Pancreas (tissue), 10 donors: ENCODE measurements at places on chromosomes 6 and 20. TPM values are rescaled to one million over a fixed set of nuclear protein-coding genes. Genes with fewer than 3 reads are reported as not detected.

GRCh38 chr6:51459958-51460357, 627.5 kb downstream of the PKHD1 start:
- no peaks in the 10 kb centered on the region for H3K36me3 ChIP-seq
- DNase-seq, result no peak
- H3K4me3 ChIP-seq, result no peak overlapping the region
- H3K27me3 ChIP-seq, result no peaks in the 10 kb centered on the region
- H3K4me1 ChIP-seq, result no peaks in the 10 kb centered on the region
- H3K27ac ChIP-seq, result no peak overlapping the region

GRCh38 chr20:60764771-60765170, 487.3 kb upstream of the CDH4 start:
- H3K4me3 ChIP-seq, result no peak overlapping the region
- no peak overlapping the region for H3K27ac ChIP-seq
- no peaks in the 10 kb centered on the region for H3K36me3 ChIP-seq
- no peaks in the 10 kb centered on the region for H3K4me1 ChIP-seq

DNA sequence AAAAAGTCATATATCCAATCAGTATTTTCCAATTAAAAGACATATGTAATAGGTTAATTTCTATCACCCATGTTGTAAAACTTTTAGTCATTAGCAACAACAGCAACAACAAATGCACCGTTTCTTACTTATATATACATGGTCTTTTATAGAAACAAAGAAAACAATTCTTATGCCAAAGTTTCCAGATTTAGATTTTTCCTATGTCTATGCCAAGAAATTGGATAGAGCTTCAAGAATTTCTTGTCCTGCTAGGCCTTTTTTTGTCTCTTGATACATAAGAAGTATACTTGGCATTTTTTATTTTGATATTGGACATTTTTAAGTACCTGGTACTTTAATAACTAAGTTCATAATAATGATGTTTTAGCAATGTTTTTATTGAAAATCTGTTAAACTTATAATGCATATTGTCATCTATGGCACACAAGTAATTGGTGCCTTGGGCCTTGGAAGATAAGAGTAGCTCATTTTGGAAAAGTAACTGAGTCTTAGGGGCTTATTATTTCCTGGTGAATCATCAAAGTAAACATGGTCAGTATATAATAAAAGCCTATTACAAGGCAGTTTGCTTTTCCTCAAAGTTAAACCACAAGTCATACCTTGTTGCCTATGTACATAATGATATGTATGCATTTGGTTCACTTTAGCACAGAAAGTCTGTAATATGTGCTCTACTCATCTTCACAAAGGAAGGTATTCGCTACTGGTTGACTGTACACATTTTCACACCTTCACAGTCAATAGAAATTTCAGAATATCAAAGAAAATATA, 10.1 kb upstream of the FRK start:
- H3K27me3 ChIP-seq, result no peaks in the 10 kb centered on the region
- no peak overlapping the region for H3K27ac ChIP-seq
- no peaks in the 10 kb centered on the region for H3K36me3 ChIP-seq
- H3K4me3 ChIP-seq, result no peak overlapping the region
- DNase-seq, result no peak
- no peaks in the 10 kb centered on the region for H3K4me1 ChIP-seq

GRCh38 chr6:134740473-134741199, 209.3 kb downstream of the ALDH8A1 start:
- H3K4me3 ChIP-seq, result no peak overlapping the region
- H3K27ac ChIP-seq, result no peak overlapping the region
- no peaks in the 10 kb centered on the region for H3K27me3 ChIP-seq
- H3K36me3 ChIP-seq, result no peaks in the 10 kb centered on the region

GRCh38 chr20:47733892-47734291, 51.4 kb downstream of the SULF2 start:
- H3K36me3 ChIP-seq, result no peaks in the 10 kb centered on the region
- H3K27ac ChIP-seq, result no peak overlapping the region
- no peak for DNase-seq
- no peaks in the 10 kb centered on the region for H3K4me1 ChIP-seq
- H3K27me3 ChIP-seq, result no peaks in the 10 kb centered on the region
- no peak overlapping the region for H3K4me3 ChIP-seq

The DNMT3B gene
- 4.4 TPM for total RNA-seq

The AKAP7 gene
- 23.0 TPM for total RNA-seq

DNA sequence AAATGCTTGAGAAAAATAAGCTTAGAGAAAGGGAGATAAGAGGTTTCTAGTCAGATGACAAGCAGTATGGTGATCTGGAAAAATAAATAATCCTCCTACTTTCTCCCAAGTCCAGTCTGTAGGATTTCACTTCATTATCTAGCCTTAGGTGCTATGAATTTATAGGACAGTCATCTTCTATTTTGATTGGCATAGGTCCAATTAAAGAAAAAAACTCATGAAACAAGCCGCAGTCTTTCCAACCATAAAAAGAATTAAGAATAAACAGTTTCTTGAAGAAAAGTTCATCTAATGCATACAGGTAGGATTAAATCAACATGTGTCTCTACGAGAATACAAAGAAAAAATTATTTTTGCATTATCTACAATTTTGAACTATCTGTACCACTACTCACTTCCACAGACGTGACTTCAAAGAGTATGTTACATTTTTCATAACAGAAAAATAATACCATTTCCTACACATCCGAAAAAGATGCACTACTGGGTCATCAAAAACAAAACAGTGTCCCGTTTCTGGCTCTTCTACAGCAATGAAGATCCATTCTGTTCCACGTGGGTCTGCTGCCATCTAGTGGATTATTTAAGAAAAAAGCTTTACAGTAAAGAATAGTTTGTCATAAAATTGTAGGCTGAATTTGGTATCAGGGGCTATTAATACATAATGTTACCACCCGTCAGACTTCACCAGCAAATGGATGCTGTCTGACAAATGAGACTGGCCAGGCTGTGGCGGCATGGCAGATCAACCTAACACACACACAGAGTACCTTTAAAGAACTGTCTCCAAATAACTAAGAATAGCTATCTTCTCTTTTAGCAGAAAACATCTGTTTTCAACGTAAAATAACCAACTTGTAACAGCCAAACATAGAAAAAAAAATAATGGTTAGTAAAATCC, 28.9 kb downstream of the STX7 start:
- no peak overlapping the region for H3K4me3 ChIP-seq
- H3K4me1 ChIP-seq, result no peaks in the 10 kb centered on the region
- DNase-seq, result no peak
- no peaks in the 10 kb centered on the region for H3K36me3 ChIP-seq

The BMP7 gene
- total RNA-seq, result 0.12 TPM

GRCh38 chr6:6788394-6789032, 200.0 kb downstream of the LY86 start:
- H3K36me3 ChIP-seq, result no peaks in the 10 kb centered on the region
- no peak overlapping the region for H3K4me3 ChIP-seq
- no peak for DNase-seq
- H3K27ac ChIP-seq, result no peak overlapping the region
- no peaks in the 10 kb centered on the region for H3K27me3 ChIP-seq
- peaks cover 12% of the 10 kb centered on the region for H3K4me1 ChIP-seq

- H3K4me1 ChIP-seq, result peaks cover 9% of the 10 kb centered on the region
- no peak overlapping the region for H3K27ac ChIP-seq
- DNase-seq, result no peak
- H3K36me3 ChIP-seq, result no peaks in the 10 kb centered on the region
Measured at GRCh38 chr6:11730641-11731040, 48.0 kb downstream of the ADTRP start.

The GRM1 gene
- not detected for total RNA-seq

- H3K4me3 ChIP-seq, result no peak overlapping the region
- no peaks in the 10 kb centered on the region for H3K4me1 ChIP-seq
- H3K36me3 ChIP-seq, result no peaks in the 10 kb centered on the region
- no peak for DNase-seq
Measured at GRCh38 chr6:144785056-144785455, 499.9 kb downstream of the UTRN start.
